ENCODE measurements at places on chromosomes 11 and 22.

GRCh38 chr11:85647078-85647477 is 689 bp upstream of the TMEM126A start:
- DNase-seq = peak; percentile 14

DNA sequence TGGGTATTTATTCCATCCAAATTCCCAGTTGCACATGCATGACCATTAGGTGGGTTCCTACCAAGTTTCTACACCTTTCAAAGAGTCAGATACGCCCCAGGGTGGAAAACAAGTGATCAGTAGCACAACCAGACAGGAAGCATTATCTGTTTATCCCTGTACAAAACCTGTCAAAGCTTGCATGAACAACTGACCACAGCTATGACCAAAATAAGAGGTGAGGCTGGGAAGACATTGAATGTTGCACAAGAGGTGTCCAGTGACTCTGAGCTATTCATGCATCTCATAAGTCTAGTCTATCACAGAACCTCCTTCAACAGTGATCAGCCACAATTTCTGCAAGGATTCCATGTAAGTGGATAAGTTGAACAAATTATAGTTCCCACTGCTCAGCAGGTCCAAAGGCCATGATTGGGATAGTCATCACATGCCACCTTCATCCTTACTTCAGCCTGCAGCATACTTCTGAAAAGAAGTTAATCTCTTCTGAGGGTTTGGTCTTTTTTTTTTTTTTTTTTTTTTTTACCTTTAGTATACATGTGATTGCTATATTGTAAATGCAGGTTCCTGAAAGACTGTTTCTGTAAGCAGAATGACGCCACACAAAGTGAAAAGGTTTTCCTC is 28.0 kb upstream of the TMEM45B start:
- no peak for DNase-seq

DNA sequence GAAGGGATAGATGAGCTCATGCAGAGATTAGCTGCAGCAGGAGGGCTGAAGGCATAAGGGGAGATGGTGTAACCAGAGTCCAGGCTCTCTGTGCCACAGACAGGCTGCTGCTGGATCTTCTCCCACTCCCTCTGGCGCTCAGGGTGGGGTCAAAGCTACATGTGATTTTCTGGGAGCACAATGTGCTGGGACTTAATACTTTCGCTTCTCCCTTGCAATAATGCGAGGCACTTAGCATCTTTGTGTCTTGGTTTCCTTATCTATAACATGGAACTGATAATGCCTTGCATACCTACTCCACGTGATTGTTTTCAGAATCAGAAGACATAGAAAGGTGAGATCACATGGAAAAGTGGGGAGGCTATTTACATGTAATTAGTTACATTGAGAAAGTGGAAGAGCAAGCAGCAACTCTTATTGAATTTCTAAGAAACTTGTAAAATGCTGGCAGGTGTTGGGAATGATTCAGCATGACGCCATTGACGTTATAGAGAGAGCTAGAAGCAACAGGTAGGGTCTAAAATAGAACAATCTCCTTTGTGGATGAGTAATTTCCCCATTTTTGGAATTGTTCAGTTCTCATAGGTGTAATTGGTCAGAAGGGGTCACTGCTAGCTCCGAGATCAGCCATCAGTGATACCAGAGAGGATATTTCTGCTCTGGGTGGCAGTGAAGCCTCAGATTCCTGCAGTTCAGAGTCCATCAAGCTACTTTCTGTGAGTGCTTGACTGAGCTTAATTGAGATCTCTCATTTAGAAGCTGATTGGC is 8.2 kb upstream of the OR9I1 start:
- no peak for DNase-seq

DNA sequence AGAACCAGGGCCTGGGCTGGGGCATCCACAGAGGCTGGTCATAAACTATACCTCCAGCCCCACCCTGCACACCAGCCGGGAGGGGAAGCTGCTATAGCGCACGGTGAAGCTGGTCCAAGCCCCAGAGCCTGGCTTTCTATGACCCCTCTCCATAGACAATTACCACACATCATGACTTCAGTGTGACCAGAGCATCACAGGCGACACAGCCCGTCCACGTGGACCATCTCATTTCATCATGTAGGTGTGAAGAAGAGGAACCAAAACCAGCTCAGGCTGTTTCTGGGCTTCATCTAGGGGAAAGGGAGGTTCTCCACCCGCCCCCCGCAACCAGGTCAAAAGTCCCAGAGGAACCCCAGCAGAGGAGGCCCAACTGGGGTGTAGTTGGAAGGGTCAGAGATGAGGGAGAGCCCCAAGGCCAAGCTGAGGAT is 3.0 kb downstream of the CXCR5 start:
- DNase-seq = no peak

DNA sequence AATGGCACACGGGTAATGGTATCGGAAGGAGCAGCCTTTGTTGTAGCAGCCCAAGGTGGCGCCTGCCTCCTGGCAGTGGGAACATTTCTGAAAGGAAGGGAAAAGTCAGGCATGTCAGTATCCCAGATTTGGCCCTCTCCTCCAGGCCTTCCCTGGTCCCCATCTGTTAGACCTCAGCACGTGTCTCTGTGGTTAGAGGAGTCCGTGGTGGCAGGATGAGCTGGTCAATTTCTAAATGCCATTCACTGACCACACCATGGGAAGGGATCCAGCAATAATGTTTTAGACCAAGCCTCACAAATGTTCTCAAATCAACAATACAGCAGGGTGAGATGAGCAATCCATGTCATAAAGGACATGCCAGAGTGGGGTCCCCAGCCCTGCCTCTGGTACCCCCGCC is 49.0 kb upstream of the CYP2D6 start:
- no peak for DNase-seq

GRCh38 chr11:68460741-68461574 is at the start of gene PPP6R3:
Gene PPP6R3, plus strand, starts transcription at chr11:68460752. Its CDS starts 76,913 bp downstream, at chr11:68537665.
- DNase-seq = peak; percentile 52

- DNase-seq = peak; percentile 71
Measured at GRCh38 chr22:22928666-22929380, 41.2 kb downstream of the IGLL5 start.

Data from natural killer cell (primary cell).